Activated CD8-positive, alpha-beta T cell treated with anti-CD3 and anti-CD28 coated beads, Interleukin-2, amount 10 ng/mL, durations not matched to agents 7 days and 5 days (primary cell): ENCODE measurements at places on chromosomes 2 and 18.

DNA sequence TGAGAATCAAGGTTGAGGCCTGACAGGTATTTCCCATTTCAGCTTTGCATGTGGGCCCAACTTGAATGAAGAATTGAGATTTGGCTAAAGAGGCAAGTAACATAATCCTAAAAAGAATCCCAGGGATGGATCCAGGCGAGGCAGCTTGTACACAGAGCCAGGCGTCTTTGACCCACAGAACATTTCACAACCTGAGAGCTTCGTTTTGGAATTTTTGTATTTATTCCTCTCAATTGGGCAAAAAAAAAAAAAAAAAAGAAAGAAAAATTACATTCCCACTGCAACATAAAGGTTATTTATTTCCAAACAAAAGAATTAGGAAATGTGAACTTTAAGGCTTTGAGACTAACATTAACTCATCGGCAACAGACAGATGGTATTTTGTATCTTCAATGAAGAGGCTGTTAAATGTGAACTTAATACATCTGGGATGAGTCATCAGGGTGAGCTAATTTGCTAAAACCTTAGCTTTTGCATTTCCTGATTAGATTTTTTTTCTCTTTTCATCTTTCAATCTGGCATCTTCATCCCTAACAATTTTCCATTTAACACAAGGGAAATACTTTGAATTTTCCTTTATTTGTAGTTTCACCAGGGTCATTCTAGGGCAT, 478.5 kb upstream of the TNP1 start:
- DNase-seq: no peak

DNA sequence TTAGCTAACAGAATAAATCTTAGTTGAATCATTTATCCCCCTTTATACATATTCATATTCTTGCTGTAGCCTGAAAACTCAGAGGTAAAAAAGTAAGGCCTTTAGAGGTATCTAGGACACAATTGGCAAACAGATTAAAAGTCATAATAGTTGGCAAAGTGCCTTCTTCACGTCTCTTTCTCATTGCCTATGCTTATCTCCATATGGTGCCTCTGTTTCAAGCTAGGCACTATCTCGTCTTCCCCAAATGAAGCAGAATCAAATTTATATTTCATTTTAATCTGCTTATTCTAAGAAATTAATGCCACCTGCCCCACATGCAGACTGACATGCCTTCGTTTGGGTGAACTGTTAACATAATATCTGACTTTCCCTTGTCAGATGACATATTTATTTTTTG, 245.4 kb downstream of the CDH2 start:
- DNase-seq: no peak

GRCh38 chr2:98601532-98602132, 6.7 kb downstream of the COA5 start:
- DNase-seq: peak; percentile 47

GRCh38 chr18:30451981-30452380, 590.6 kb downstream of the DSC3 start:
- DNase-seq: no peak

- no peak for DNase-seq
Measured at GRCh38 chr2:52431352-52431760, 1336.2 kb upstream of the CHAC2 start.

GRCh38 chr2:72173640-72174321, 26.1 kb upstream of the CYP26B1 start:
- no peak for DNase-seq

DNA sequence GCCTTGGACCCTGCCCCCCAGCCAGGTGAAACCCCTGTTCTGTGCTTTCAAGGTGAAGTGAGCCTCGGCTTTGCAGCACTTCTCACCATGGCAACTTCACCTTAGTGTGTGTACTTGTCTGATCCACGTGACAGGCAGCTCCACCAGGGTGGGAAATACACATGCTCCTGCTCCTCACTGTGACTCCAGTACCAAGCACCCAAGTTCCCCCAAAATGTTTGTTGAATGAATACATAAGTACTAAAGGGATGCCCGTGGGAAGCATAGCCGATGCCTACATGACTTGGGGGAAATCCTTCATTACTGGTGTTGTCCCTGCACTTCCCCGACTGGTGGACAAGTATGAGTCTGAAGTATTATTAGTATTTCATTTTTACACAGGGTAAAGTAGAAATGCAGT, 41.8 kb upstream of the GBX2 start:
- DNase-seq: no peak

- DNase-seq: no peak
Measured at GRCh38 chr2:68223419-68223818, 28.9 kb downstream of the PPP3R1 start.
